ENCODE measurements at places on chromosomes 4 and X.

DNA sequence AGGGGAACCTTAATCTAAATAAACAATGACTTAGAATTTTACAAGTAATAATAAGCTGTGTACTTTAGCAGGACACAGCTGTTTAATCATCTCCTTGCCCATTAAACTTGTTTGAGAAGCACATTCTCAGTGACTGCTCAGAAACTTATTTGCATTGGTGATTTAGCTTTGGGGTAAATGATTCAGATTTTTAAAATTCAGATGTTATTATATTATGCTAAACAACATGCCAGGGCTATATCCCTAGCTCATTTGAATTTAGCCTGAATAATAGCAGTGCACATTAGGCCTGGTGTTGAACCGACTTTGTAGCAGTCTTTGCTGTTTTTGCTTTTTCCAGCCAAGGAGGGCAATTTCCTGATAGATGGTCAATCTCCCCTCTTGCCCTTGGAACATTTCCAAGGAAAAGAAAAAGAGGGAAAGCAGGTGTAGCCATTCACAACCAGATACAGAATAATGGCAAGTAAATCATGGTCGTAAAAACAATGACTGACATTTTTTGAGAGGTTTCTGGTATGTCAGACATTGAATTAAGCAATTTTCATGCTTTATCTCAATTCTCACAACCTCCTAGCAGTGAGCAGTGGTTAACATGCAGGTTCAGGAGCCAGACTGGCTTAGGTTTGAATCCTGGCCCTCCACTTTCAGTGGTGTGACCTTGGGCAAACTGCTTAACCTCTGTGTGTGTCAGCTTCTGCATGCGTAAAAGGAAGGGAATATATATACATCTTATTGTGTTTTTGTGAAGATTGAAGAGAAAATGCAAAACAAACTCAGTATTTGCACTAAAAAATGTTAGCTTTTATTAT is 16.8 kb downstream of the ARHGEF38 start:
- no peak for DNase-seq

GRCh38 chr4:158211222-158211621 is 936 bp downstream of the TMEM144 start:
- no peak for DNase-seq

DNA sequence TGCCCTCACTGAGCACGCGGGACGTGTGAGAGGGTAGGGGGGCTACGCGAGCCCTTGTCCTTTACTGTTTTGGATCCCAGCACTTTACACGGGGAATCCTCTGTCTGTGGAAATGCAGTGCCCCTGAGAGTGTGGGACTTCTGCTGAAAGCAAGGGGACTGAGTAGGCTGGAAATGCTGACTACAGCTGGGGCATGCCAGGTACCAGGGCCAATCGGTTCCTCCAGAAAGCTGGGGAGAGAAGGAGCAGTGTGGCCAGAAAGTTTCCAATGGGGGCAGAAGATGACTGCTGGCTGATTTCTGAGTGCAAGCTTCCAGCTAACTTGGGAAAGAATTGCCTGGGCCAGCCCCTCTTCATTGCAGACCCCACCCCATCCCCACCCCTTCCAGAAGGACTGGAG is 1.5 kb downstream of the NHSL2 start:
- DNase-seq: no peak

- no peak for DNase-seq
Measured at GRCh38 chr4:159425737-159426305, 322.9 kb downstream of the RAPGEF2 start.

DNA sequence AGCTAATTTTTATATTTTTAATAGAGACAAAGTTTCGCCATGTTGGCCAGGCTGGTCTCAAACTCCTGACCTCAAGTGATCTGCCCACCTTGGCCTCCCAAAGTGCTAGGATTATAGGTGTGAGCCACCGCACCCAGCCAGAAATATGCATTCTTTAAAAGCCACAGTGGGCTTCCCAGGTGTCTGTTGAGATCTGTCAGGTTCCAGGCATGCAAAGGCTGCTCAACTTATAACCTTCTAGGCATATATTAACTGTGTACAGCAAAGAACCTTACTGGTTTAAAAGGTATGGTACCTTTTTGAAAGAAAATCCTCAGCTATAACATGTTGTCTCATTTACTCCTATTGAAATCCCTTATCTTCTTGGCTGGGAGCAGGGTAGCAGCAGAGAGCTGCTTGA is 42.5 kb downstream of the JADE3 start:
- DNase-seq: no peak

- DNase-seq: no peak
Measured at GRCh38 chr4:93495346-93495745, 333.2 kb upstream of the ATOH1 start.

GRCh38 chrX:108307132-108308085 is 130.8 kb downstream of the COL4A6 start:
- no peak for DNase-seq

DNA sequence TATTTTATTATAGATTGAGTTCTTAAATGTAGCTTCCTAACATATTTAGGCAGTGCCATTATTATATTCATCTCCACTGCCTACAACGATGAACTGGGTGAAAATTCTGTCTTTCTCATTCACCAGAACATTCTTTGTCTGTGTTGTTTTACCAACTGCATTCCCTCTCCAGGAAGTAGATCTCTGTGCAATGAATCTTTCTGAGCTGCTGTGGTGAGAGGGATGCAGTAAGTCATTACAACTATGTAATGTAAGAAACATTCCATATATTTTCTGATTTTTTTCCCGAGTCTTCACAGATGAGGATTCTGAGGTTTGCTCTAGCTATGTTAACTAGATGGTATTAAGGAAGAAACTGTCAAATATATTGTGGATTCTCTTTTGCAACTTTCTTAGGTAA is 811.9 kb upstream of the PCDH7 start:
- DNase-seq: no peak

DNA sequence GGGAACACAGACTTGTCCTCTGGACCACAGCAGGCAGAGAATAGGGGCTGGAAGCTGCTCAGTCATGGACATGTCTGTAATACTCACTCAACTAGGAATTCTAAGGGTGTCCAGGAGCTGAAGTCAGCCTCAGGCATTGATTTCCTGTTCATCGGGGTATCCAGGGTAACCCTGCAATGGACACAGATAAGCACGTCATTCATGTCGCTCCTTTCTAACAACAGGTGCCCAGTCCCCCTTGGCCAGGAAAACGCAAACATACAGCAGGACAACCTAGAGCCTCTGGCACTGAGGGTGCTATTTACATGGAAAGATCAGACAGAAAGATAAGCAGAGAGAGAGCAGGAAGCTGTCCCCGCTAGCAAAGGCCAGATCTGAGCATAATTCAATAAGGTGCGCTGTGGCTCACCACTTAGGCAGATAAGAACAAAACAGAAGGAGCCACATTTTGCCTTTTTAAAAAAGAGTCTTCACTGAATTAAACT is 21.3 kb downstream of the QDPR start:
- DNase-seq: no peak

DNA sequence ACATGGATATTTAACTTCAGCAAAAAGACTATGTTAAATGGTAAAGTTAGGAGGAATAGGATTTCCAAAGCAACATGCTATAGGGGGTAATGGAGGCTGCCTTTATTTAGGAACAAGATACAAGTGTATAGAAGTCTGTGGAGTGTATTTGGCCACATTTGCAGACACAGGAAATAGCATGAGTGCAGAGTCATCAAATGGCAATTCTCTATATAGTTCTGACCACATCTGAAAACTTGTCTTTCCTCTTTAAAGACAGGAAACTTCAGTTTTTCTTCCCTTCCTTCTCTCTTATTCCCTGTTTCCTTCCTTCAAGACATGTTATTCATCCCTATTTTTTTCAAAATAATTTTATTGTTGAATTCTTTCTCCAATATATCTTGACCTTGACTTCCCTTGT is 119.3 kb upstream of the PITX2 start:
- peak; percentile 10 for DNase-seq

- peak; percentile 6 for DNase-seq
Measured at GRCh38 chr4:186021461-186022167, 47.3 kb upstream of the TLR3 start.

GRCh38 chr4:98261405-98262291 is 464 bp downstream of the RAP1GDS1 start:
- peak; percentile 66 for DNase-seq

GRCh38 chr4:20368926-20369325 is 117.2 kb downstream of the SLIT2 start:
- DNase-seq: peak; percentile 50
